ENCODE measurements at places on chromosomes 12 and 14. TPM values are rescaled to one million over a fixed set of nuclear protein-coding genes. Genes with fewer than 3 reads are reported as not detected.

AVPR1A gene
- total RNA-seq: not detected

GPR84 gene
- not detected for total RNA-seq

AQP2 gene
- total RNA-seq: not detected

LMBR1L gene
- total RNA-seq: 16.4 TPM

TOMM20L gene
- total RNA-seq: not detected

CD27 gene
- not detected for total RNA-seq
